Mesenteric fat pad (tissue), 1 donor: ENCODE measurements at places on chromosomes 7 and 10. TPM values are rescaled to one million over a fixed set of nuclear protein-coding genes. Genes with fewer than 3 reads are reported as not detected.

DNA sequence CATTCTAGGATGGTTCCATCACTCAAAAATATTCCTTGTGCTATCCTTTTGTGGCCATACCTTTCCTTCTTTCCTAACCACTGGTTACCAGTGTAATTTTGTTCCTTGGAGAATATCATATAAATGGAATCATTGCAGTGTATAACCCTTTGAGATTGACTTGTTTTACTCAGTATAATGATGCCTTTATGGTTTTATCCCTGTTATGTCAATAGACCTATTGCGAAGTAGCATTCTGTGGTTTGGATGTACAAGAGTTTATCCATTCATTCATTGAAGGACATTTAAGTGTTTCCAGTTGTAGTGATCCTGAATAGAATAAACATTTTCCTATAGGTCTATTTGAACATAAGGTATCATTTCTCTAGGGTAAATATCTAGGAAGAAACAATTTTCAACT lies 54.2 kb downstream of the RBM33 start:
- DNase-seq: no peak

DNA sequence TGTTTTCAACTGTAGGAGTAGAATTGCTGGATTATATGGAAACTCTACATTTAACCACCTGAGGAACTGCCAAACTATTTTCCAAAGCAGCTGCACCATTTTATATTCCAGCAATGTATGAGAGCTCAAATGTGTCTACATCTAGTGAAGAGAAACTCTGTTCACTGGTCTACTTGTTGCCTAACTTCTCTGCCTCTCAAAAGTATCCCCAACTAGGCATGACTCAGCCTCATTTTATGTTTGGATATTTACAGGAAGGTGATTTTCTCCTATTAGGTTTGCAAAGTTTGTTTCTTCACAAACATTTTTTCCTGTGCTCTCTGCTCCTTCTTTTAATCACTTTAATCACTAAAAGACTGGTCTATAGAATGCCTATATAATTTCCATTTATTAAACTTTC lies 37.1 kb upstream of the SRI start:
- DNase-seq: no peak

- peak; percentile 83 for DNase-seq
These were observed 49.4 kb upstream of the DPYSL4 start for GRCh38 chr10:132137111-132138072.

The TLX1 gene
- not detected for total RNA-seq

- no peak for DNase-seq
These were observed 186.3 kb downstream of the PRPF18 start for GRCh38 chr10:13773043-13773442.

The INA gene
- not detected for total RNA-seq

DNA sequence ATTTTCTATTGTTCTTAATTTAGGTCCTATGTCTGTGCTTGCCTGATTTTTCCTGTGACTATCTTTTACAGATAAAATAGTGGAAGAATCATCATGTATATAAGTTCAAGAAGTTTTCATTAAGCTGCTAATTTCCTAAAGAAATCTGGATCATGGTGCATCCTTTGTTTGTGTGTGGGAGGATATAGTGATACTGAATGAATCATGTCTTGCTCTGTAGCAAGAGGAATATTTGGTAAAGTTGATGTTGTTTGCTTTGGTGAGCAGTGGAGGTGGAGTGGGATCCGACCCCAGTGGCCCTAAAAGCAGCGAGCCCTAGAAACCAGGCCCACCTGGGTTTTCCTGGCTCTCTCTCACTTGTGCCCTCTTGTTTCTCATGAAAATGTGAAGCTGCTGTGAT lies 83.7 kb downstream of the CCNY start:
- DNase-seq: no peak

DNA sequence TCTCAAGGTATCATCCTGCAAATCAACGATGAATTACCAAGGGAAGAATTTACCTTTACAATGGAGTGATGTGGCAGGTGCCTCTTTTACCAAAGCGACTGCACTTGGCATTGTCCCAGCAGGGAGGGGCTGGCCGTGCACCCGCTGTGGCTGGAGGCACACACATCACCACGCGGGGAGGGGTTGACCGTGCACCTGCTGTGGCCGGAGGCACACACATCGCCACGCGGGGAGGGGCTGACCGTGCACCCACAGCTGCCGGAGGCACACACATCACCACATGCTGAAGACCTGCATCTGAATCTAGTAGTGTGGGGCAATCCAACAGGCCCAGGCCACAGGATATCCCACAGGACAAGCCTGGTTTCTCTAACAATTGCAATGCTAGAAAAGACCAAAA lies 493.5 kb downstream of the DNAJB6 start:
- DNase-seq: no peak

DNA sequence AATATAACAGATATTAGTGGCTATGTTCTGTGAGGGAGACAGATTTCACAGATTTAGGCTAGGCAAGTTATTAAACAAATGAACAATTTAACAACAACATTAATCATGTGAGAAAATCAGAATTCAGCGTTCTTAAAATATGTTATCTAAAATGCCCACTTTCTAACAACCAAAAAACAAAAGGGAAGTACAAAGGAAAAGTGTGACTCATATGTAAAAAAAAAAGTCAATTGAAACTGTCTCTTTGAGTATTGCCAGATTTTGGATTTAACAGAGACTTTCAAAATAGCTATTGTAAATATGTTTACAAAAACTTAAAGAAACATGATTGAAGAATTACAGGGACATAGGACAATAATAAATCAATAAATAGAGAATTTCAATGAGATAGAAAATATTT lies 34.8 kb upstream of the ARHGAP22 start:
- DNase-seq: no peak

DNA sequence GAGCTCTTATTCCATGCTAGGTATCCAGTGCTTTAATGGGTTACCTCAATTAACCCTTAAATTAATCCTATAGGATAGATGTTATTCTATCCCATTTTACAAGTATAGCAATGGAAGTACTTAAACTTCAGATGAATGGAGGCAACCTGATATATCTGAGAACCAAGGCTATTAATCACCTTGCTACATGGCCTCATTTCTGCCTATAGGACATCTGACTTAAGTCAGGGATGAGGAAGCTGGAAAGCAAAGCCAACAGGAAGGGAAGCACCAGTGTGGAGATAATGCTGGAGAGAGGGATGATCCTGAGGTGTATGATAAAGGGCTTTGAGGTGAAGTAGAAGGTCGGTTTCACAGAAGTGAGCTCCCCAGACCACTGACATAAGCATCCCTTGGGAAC lies 132.3 kb downstream of the CHN2 start:
- DNase-seq: no peak

DNA sequence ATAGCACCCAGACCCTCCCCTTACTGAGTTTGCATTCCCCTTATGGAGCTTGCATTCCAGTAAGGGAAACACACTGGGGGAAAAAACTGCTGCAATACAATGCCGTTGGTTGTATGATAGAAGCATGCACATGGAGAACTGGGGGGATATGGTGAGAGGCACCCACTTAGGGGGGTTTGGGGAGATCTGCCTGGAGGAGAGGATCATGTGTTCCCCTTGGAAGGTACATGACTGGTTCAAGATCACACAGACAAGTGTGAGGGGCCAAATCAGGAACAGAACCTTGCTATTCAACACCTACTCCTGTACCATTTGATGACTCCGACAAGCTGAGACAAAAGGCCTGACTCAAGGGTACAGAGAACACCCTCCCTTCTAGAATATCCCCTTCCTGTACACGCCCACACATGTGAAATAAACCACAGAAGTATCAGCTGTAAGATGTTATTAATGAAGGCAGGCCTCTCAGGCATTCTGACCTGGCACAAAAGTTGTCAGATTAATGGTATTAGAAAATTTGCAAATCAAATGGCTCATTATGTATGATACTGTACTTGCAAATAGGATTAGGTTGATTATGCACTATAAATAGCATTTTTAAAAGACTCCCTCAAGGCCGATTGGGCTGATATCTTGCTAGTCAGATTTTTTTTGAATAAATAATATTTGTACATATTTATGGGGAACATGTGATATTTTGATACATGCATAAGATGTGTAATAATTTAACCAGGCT lies 122.2 kb downstream of the NPY start:
- DNase-seq: no peak

GRCh38 chr10:44977287-44978212 lies 1.1 kb downstream of the DEPP1 start:
- peak; percentile 88 for DNase-seq

DNA sequence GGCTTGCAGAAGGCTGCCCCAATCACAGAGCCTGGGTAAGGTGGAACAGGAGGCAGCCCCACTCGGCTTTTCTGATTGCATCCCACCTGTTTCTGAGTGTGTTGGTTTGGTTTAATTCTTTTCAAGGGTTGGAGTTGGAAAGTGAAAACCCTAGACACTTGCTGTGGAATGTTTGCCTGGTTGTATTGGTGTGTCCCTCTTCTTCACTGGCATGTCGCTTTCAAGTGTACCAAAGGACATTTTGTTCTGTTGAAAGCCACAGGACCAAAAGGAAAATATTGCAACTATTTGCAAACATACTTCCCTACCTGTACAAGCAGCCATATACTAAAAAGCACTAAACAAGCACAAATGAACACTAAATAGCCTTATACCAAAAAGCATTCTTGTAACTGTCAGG lies 60.5 kb downstream of the NHLRC2 start:
- DNase-seq: no peak

DNA sequence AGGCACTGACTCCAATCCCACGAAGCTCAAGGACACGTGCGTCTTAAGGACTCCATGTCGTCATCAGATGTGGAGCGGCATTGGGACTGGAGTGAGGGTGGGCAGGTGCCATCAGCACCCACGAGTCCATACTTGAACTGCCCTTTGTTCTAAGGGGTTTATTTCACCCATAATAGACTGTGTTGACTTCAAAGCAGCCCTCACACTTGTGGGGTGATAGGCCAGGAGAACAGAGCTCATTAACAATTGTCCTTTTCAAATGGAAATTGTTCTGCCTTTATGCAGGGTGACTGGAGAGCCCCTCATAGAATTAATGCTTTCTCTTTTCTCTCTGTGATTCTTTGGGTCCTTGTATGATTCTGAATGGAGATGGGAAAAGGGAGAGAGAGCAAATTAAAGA lies 376.9 kb upstream of the MGMT start:
- DNase-seq: no peak

DNA sequence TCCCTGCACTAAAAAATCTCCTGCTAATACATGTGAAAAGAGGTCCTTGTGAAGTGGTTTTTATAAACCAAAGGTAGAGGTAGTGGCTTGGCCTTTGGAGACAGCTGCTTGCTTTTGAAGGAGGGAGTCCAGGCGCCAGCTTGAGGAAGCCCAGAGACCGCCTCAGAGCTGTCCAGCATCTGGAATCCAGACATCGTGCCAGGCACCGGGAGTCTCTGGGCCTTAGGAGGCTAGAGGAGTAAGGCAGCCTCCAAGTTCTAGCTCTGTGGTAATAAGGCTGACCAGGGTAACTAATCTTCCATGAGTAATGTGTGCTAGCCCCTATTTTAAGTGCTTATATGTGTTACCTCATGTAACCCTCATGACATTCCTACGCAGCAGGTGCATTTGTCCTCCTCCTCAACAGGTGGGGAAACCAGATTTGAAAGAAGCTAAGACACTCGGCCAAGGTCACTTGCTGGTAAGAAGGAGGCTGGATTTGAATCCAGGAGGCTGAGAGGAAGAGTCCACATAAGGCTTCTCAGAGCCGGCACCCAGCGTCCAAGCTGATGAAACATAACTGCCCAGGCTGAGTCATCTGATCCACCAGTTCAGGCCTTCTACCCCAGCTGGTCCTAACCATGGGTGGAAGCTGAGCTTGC lies 26.1 kb downstream of the PRLHR start:
- DNase-seq: no peak

- DNase-seq: no peak
These were observed 76.7 kb downstream of the SHH start for GRCh38 chr7:155735442-155736115.

GRCh38 chr10:90930971-90931871 lies 10.3 kb upstream of the ANKRD1 start:
- DNase-seq: no peak

DNA sequence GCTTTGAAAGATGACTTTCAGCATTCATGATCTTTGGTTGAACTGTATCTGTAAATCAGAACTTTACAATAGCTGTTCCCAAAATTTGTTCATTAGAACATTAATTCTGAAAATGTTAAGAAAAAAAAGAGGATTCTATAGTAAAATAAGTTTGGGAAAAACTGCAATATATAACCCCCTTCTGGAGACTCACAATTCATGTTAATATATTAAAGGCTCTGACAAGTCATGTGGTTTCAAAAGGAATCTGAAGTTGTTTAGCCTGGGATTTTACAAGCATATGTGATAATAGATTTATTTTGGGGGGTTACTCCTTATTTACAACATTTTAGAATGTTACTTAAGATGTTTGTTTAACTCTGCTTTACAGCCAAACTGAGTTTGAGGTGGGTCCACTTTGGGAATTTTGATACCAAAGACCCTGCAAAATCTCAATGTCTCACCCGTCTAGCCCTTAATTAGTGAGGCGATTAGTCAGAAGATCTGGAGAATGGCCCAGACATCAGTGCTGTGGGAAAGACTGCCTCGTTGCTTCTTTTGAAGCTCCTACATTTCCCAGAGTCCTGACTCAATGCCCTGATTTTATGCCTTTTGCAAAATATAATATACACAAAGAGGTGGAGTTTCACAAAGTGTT lies 40.0 kb downstream of the CDK1 start:
- no peak for DNase-seq

DNA sequence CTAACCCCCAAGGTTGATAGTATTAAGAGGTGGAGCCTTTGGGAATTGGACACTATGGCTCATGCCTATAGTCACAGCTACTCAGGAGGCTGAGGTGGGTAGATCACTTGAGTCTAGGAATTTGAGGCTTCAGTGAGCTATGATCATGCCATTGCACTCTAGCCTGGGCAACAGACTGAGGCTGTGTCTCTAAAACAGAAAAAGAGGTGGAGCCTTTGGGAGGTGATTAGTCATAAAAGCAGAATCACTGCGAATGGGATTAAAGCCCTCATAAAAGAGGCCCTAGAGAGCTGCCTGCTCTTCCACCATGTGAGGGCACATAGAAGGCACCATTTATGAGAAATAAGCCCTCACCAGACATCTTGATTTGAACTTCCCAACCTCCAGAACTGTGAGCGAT lies 81.9 kb downstream of the SKAP2 start:
- no peak for DNase-seq

GRCh38 chr7:94440451-94441039 lies 45.9 kb downstream of the COL1A2 start:
- no peak for DNase-seq

GRCh38 chr10:91311601-91312381 lies 91.3 kb downstream of the PCGF5 start:
- no peak for DNase-seq

The CACNB2 gene
- 0.19 TPM for total RNA-seq

The FGFR2 gene
- total RNA-seq: 1.4 TPM

- DNase-seq: peak; percentile 68
These were observed 117.3 kb downstream of the FANK1 start for GRCh38 chr10:126013489-126014281.

- DNase-seq: no peak
These were observed 14.7 kb downstream of the NODAL start for GRCh38 chr10:70426823-70427222.

- DNase-seq: peak; percentile 62
These were observed 4.2 kb upstream of the HOXA10 start for GRCh38 chr7:27178366-27178765.

The GIMAP2 gene
- 12.5 TPM for total RNA-seq
